ENCODE measurements at places on chromosomes 3 and 15.

GRCh38 chr15:46854564-46854963 lies 862.7 kb upstream of the SEMA6D start:
- no peak for DNase-seq

DNA sequence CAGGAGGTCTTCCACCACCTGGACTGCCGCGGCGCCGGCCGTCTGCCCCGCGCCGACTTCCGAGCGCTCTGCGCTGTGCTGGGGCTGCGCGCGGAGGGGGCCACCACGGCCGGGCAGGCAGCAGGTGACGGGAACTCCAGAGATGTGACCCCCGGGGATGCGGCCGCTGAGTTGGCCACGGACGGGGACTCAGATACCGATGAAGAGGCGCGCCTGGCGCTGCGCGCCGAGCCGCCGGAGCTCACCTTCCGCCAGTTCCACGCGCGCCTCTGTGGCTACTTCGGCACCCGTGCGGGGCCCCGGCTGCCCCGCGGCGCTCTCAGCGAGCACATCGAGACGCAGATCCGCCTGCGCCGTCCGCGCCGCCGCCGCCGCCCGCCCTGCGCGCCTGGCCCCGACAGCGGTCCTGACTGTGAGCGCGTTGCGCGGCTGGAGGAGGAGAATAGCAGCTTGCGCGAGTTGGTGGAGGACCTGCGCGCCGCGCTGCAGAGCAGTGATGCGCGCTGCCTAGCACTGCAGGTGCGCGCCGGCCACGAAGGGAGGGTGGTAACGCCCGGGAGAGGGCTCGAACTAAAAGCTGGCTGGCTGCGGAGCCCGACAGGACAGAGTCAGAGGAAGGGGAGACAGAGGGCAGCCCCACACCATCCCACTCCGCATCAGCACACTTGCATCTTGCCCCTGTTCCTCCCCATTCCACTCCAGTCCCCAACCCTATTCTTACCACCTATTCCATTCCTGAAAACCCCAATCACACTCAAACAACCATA lies 885 bp downstream of the EFCC1 start:
- DNase-seq = no peak

DNA sequence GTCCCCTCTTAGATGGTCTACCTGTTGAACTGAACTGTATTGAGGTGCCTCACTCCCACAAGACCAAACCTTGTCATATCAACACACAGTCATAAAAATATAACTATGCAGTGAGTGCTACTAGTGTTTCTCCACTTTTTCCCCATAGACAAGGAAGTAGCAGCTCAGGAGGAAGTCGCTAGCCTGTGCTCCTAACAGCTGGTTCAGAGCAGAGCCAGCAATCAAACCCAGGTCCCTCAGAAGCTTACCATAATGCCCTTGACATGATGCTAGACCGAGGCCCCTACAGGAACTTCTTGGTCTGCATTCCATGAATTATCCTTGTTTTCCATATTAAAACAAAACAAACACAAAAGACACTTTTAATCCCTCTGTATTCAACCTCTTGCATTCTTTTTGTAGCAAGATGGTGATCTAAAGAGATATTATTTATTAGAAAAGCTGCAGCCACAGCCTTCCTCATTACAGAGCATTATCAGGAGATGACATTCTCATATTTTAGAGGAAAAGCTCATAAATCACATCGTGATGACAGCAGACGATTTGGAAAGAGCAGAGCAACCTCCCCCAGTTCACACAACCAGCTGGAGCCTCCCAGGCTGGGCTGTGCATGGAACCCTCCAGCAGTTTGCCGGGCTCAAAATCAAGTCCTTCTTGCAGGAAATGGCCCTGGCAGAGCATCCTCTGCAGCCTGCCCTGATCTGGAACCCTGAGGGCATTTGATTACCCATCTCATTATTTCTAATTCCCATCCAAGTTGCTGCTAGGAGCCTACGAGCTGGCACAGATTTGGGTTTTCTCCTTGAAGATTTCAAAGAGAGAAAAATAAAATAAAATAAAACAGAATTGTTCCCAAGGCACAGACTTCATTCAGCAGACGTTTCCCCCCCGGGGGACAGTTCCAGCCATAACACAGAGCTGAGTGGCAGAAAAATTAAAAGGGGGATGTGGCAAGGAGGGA lies 118.8 kb downstream of the SRGAP3 start:
- peak; percentile 35 for DNase-seq

GRCh38 chr3:12911881-12912415 lies 70.6 kb upstream of the RPL32 start:
- DNase-seq = no peak

GRCh38 chr3:66099541-66100065 lies 60.9 kb upstream of the MAGI1 start:
- no peak for DNase-seq

GRCh38 chr3:169054471-169054870 lies 609.0 kb downstream of the MECOM start:
- DNase-seq = no peak

DNA sequence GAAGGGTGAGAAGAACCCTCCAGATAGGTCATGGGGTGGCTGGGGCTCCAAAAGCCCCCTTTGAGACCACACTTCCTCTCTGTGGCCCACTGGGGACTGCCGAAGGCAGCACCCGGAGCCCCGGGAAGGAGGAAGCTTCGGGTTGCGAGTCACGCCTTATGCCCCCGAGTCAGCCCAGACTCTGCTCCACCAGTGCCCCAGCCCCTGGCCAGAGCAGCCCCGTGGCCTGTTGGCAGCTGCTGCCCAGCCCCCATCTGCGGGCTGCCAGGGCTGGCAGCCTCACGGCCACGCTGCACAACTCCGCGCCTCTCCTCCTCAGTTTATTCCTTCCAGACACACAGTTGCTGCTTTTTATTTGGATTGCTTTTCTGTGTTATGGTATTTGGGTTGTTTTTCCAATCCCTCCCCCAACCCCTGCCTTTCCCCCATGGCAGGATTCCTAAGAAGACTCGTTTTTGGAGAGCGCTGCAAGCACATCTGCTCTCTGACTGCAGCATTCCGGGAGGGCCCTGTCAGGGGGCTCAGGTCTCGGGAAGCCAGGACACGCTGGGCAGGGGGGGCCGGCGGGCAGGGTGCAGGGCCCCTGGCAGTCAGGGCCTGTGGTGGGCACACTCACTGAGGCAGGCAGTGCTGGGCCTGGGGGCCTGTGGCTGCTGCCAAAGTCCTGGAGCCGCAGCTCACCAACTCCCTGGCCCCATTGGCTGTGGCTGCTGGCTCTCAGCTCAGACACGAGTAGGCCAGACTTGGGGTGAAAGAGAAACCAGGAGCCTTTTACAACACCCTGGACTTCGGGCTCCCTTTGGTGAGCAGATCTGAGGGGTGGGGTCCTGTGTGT lies 20.2 kb downstream of the MAGEF1 start:
- peak; percentile 72 for DNase-seq

DNA sequence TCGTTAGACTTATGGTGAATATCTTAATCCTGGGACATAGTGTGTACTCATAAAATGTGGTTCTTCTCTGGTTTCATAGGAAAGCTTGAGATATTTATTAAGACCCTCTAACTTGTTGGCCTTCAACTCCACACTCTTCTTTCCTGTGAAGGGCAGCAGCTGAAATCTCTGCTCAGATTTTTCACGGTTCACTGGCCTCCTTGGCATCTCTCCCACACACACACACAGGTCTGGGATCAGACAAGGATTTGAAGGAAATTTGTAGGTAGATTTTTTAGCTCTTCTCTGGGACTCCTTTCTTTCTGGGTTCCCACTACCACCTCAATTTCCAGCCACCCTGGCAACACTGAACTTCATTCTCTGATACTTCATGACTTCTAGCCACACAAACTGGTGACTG lies 70.2 kb downstream of the MYRIP start:
- DNase-seq = no peak

Data from fibroblast of skin of left biceps (primary cell).